ENCODE measurements at places on chromosomes 5 and 9.

DNA sequence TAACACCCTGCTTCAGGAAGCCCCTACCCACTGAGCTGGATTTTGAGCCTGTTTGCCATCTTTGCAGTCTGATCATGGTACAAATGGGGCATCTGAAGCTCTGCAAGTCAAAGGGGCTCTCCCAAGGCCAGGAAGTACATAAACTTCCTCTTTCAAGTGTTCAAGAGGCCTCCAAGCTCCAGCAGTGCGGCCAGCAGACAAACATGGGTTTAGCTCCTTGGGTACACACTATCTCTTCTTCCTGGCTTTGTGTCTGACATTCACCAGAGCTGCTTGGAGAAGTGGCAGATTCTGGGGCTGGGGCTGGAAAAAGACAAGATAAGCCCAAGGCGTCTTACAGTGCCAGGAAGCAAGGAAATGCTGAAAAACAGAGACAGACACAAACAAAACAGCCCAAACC, 34.1 kb downstream of the LAMC3 start:
- no peak for DNase-seq

- no peak for DNase-seq
Measured at GRCh38 chr5:147935032-147935431, 28.7 kb upstream of the C5orf46 start.

GRCh38 chr5:75678155-75678554, 39.1 kb downstream of the POC5 start:
- no peak for DNase-seq

- no peak for DNase-seq
Measured at GRCh38 chr5:154025951-154026350, 12.8 kb downstream of the FAM114A2 start.

GRCh38 chr5:179668391-179668790, 12.4 kb downstream of the CBY3 start:
- DNase-seq: peak; percentile 45

GRCh38 chr5:124980163-124980941, 233.9 kb upstream of the ZNF608 start:
- DNase-seq: no peak

GRCh38 chr5:43193181-43193893, 1.3 kb downstream of the NIM1K start:
- DNase-seq: no peak

- DNase-seq: no peak
Measured at GRCh38 chr5:129996896-129997295, 92.6 kb downstream of the CHSY3 start.

DNA sequence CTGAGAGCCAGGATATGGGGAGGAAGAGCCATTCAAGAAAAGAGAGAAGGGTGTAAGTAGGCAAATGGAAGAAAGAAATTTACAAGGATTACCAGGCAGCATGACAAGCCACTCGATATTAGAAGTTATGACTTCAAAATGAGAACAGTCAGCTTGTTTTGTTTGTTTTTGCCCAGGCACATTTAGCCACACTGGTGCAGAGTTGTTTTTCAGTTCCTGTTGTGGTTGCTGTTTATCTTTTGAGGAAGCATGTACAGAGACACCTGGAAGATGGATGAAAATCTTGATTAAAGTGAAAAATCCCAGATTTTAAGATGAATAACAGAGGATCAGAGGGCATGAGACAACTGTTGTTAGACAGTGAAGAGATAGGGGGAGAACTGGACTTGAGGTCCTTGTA, 199.1 kb downstream of the MTRR start:
- DNase-seq: no peak

GRCh38 chr9:135085830-135086546, 1.5 kb upstream of the OLFM1 start:
- peak; percentile 11 for DNase-seq

DNA sequence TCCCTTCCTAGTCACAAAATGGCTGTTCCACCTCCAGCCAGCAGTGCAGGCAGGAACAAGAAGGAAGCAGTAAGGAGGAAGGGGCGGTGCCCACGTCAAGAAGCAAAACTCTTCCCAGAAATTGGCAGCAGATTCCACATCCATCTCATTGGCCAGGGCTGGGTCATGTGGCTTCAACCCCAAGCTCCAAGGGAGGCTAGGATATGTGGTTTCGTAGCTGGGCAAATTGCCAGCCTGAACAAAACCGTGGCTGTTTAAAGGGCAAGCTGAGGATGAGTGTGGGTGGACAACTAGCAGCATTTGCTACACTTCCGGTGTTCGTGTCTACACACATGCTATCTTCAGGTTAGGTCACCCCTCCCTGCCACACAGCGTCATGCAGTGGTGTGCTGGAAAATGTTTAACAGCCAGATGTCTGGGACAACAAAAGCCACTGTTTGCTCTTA, 92.1 kb upstream of the MAP1B start:
- no peak for DNase-seq

DNA sequence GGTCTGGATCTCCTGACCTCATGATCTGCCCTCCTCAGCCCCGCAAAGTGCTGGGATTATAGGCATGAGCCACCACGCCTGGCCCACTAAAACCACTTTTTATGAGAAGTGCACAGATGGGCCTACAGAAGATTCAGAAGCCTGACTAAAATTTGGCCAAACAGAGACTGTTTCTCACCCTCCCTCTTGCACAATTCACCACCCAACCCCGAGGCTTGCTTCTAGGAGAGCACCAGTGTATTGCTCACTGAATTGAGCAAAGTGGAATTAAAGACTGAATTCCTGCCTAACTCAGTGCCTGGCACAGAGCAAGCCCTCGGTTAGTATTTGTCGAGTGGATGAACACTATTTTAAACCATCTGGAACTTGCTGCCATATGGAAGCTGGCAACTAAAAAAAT, 3.4 kb upstream of the DCTN4 start:
- DNase-seq: no peak

GRCh38 chr9:89664896-89665329, 60.1 kb downstream of the GADD45G start:
- no peak for DNase-seq

DNA sequence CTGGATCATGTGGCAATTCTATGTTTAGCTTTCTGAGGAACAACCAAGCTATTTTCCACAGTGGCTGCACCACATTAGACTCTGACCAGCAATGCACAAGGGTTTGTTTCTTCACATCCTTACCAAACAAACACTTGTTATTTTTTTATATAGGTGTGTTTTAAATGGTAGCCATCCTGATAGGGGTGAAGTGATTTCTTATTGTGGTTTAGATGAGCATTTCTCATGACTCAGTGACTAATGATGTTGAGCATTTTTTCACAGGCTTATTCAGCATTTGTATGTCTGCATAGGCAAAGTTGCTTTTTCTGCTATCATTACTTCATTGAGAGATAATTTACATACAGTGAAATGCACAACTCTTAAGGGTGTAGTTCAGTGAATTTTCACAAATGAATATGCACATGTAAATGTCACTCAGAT, 36.0 kb downstream of the ANKRD33B start:
- no peak for DNase-seq

GRCh38 chr5:33423018-33423630, 17.6 kb upstream of the TARS1 start:
- DNase-seq: no peak

GRCh38 chr9:36924071-36924470, 110.0 kb downstream of the PAX5 start:
- no peak for DNase-seq

DNA sequence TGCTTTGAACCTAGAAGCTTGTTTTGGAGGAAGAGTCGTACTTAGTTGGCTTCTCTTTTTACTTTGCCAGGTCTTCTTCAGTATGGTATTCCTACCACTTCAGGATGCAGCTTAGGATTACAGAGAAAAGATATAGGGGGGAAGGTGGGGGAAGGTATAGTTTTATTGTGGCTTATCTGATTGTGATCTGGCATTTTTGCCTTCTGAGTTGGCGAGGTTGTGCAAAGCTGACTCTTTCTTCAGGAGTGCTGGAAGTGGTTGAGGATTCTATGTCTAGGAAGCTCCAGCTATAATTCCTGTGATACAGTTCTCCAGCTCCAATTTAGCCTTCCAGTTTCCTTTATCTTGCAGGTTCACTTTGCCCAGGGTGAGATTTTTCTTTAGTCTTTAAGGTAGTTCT, 7.0 kb downstream of the CDC42SE2 start:
- no peak for DNase-seq

GRCh38 chr5:56170557-56170956, 62.6 kb downstream of the ANKRD55 start:
- no peak for DNase-seq

- DNase-seq: no peak
Measured at GRCh38 chr5:124712731-124713305, 33.6 kb downstream of the ZNF608 start.

DNA sequence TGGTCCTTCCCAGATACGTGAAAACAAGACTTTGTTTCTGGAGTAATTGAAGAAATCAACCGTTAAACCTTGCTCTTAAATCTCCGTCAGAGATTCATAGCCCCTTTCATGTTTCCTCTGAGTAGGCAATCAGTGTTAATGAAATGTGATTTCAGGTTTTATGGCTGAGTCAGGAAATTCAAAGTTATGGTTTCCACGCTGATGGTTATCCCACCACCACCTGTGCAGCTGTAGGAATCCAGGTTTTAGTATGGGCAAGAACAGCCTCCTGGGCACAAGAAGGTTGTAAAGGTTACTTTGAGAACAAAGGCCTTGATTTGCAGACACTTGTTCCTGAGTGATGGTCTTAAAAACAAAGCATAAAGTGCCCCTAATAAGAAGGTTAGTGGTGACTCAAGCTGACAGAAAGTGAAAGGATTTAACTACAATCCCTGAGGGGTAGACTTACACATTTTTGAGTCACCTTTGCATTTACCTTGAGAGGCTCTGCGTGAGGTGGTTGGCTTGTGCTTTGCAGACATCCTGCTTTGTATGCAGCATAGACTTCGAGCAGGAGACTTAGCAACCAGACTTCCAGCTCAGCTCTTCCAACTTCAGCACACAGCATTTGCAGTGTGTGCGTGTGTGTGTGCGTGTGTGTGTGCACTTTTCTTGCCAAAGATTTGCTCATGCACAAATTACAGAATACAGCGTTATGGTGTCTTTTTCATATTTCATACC, 159.6 kb downstream of the TLE4 start:
- DNase-seq: no peak

DNA sequence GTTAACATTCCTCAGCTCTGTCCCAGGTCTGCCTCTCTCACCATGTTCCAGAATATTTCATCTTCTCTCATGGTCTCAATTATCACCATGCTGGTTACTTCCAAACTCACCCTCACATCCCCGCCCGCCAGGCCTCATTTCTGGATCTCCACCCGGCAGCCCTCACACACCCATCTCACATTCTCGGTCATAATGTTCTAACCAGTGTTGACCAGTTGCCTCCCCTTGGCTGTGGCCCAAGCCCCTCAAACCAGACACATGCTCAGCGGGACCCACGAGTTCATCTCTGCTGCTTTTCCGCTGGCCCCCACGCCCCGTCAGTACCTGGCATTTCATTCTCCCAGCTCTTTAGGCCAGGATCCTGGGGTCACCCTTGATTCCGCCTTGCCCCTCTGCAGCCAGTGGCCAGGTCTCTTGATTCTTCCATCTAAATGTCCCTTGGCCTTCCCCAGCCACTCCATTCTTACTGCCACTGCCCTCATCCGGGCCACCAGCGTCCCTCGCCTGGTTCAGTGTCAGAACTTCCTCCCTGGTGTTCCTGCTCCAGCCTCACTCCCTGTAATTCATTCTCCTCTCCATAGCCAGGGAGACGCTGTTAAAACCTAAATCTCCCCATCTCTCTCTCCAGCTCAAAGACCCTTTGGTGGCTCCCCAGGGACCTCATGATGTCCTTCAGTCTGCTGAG, 141.7 kb downstream of the MVB12B start:
- DNase-seq: no peak

DNA sequence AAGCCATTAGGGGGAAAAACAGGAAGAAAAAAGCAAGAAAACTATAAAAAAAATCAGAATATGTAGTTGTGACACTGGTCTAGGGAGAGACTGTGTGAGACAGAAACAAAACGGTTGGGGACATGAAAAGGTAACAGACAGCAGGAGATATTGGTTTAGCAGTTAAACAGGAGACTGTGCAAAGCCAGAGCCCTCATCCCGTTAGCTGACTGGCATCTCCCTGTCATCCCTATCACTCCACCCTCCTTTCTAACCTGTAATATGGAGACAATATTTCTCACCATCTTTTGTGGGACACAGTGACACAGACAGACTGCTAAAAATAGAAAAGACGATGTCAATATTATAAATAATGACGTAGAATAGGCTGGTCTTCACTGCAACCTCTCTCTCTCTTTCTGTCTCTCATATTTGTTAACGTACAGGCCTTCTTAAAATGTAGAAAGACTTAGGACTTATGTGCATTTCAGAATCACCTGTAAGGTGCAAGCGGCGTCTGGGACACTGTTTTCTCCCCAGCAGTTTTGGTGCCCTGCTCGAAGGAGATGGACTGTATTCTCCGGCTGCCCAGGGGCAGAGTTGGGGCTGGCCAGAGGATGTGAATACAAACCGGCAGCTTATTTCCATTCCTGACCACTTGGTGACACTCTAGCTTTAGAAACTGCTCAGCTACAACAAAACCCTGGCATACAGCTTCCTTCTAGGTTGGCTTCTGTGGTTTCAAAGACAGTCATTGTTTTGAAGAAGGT, 190.6 kb downstream of the MAT2B start:
- no peak for DNase-seq

DNA sequence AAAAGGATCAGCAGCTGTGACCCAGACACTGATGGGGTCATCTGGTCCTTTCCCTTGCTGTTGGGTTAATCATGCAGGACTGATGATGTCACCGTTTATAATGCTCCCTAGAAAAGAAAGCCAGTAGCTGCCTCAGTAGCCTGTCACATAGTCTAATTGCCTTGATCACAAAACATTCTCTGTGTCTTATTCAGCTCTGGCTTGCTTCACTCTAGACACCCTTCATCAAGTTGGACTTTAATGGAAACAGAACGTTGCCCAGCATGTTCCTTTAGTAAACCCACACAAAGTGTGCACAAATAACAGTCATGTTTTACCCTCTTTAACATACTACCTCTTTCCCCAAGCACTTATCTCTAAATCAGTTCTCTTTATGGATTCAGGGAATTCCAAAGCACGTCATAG, 170.8 kb downstream of the SGCD start:
- DNase-seq: no peak

DNA sequence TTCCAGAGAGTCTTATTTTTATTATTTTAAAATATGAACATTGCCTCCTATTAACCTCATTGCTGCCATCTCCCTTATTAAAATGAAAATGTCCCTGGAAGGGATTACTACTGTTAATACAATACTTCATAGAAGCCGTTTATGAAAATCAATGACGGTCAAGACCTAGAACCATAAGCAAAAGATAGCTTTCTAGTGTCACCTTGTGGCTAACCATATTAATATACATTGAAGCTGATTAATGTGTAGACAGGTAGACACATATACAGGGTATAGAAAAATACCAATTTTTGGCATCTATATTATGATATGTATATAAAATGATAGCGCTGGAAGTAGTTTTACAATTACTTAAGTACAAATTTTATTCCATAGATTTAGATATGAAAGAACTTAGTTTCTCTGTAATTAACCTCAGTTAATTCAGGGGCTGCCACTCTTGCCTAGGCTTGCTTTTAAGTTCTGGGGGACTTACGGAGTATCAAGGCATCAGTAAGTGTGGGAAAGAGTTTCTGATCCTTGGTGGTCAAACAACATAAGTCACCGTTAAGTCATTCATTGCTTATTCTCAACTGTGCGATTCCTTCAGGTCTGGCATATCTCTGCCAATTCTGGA, 2.5 kb upstream of the YTHDC2 start:
- DNase-seq: no peak

- no peak for DNase-seq
Measured at GRCh38 chr9:111035543-111036428, 2.5 kb downstream of the LPAR1 start.

- no peak for DNase-seq
Measured at GRCh38 chr9:20593537-20593936, 28.8 kb downstream of the MLLT3 start.

- DNase-seq: no peak
Measured at GRCh38 chr9:134052491-134052890, 15.3 kb downstream of the BRD3 start.

GRCh38 chr5:118486647-118487225, 501.6 kb downstream of the DTWD2 start:
- no peak for DNase-seq

Data from CD8-positive, alpha-beta T cell (primary cell).